ENCODE measurements at places on chromosomes 7 and 10. TPM values are rescaled to one million over a fixed set of nuclear protein-coding genes. Genes with fewer than 3 reads are reported as not detected.

ANXA7 gene
- 118 TPM for total RNA-seq

MEST gene
- 45.1 TPM for total RNA-seq

GRCh38 chr10:74118804-74119203 lies 31.8 kb downstream of the AP3M1 start:
- peak; percentile 74 for DNase-seq

DNA sequence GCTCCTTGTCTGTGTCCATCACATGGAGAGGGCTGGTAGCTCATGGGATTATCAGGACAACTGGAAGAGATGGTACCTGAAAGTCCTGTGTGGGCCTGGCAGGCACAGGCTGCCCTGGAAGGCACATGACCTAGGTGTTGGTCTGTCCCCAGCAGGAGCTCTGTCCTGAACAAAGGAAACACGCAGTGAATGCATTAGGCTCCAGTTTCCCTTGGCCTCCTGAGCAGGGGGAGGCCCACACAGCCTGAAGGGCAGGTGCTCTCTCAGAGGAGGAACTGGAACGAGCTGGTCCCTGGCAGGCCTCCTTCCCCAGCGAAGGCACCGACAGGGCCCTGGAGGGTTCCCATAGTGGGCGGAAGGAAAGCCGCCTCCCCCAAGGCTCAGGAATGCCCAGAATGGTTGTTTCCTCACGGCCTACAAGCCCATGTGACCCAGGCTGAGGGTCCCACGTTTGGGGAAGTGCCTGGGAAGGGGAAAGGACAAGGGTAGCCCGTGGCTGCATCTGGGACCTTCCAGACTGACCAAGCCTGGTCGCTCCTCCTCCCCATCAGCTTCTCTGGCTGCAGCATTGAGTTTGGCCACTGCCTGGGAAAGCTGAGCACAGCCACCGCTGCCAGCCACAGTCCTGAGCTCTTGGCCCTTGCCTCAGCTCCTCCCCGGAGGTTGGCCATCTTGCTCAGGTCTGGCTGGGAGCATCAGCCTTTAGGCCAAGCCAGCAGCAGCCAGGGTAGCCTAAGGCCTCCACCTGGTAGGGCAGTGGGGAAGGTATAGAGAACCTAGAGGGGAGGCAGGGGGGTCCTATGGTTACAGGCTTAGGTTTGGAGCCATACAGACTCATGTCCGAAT lies 21.8 kb downstream of the CXCL12 start:
- DNase-seq = peak; percentile 67

DNA sequence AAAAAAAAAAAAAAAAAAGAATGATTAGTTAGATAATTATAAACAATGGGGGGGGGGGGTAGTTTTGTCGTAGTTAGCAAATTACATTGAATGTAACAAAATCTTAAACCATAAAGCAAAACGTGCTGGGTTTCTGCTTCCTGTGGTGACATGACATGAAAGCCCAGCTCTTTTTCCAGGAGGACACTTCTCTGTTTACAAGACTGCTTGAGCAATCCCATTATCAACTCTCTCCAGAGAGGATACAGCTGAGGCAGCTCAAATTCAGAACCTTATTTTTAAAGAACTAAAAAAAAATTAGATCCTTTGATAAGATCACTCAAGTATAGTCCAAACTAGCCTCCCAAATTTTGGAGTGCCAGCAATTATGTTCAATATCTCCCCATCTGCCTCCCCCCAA lies 58.6 kb downstream of the ADRB1 start:
- no peak for DNase-seq

- no peak for DNase-seq
Observed at GRCh38 chr7:41599760-41600159, 103.1 kb downstream of the INHBA start.

DNA sequence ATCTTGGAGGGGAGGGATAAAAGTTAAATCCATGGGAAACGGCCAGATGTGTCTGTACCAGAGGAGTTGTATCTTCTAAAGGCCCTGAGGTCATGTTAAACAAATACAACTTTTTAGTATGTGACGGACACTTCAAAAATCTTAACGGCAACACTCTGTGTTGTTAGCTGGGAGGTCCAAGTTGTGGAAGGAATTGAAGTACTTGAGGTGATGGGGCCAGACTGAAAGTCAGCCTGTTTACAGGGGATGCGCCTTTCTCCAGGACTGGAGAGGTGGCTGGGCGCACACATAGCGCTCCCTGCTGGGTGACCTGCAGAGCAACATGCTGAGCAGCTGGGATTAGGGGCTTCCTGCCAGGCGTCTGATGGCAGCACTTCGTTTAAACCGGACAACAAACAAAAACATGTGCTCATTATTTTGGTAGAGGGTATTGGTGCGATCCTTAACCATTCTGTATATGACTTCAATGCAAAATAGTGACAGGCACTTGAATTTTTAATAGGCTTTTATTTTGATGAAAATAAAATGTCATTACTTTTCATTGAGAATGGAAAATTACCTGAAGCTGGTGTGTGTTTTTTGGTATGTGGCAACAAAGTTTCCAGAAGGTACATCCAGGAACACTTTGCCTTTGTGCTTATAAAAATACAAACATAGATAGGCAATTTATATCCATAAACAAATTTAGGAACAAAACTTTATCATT lies 198.2 kb downstream of the MLLT10 start:
- peak; percentile 82 for DNase-seq

DNA sequence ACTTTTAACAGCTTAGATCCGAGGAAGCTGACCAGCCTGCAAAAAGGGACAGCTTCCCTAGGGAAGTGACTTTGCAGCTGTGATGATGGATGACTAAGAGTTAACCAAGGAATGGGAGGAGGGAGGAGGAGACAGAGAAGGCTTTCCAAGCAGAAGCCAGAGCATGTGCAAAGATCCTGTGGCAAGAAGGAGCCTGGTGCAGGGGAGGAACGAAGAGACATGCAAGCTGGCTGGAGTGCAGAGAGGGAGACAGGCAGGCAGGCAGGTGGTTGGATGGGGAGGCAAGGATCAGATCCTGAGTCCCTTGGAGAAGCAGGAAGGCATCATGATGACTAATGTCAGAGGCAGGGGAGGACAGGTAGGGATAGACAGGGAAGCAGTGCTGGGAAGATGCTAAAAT lies 148.8 kb downstream of the PFKFB3 start:
- DNase-seq = no peak

DNA sequence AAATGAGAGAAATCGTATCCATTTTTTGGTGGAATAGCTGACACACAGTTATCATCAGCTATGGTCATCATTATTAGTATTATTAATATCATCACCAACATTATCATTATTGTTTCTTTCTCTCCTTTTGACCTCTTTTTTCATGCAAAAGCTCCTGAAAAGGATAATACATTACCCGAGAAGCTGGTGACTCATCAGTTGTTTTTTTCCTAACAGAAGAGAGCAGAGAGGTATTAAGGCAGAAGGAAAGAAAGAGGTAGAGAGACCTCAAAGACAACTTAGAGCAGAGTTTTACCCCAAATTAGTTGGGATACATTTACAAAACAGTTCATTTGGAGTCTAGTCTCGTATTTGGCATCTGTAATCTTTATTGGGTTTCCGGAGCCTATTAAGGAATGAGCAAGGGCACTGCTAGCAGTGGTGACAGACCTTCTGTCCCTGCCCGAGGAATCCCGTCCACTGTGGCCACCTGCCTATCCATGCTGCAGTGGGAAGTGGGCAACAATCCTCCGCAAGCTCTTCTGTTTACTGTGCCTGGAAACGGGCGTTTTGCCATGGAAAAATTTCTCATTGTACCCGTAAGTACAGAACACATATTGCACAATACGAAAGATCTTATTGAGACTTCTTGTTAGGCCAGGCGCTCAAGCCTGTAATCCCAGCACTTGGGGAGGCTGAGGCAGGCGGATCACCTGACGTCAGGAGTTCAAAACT lies 170.0 kb upstream of the MKLN1 start:
- DNase-seq = no peak

GRCh38 chr7:130478991-130479390 lies 12.9 kb upstream of the MEST start:
- DNase-seq = no peak

GRCh38 chr7:128737441-128737840 lies 1.7 kb upstream of the CALU start:
- DNase-seq = no peak
